ENCODE measurements at places on chromosomes 2 and 18.

DNA sequence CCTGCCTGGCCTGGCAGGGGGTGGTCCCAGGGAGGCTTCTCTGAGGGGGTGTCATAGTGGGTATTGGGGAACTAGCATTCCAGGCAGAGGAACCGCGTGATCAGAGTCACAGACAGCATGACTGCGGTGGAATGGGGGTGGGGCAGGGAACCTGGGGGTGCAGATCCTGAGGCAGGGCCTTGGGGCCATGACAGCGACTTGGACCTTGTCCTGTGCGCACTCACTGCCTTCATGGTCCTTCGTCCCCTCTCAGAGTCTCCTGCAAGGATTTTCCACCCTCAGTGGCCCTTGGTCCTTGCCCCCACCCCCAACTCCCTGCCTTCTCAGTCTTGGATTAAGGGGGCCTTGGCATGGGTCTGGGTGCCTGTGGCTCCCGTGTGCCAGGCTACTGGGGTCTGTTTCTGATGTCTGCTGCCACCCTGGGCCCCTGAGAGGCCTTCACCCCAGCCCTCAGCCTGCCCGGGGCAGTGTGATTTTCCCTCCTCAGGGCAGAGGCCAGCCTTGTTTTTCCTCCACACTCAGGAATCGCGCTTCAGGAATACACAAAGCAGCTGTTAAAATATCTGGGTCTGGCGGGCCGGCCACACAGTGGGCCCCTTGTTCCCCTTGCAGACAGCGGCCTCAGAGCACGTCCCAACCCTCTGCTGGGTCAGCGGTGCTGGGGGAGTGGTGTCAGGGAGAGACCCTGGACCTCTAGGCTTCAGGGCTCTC, 51.6 kb downstream of the GLI2 start:
- no peak for DNase-seq

- DNase-seq, result peak; percentile 81
Measured at GRCh38 chr2:71884303-71885042, 263.2 kb downstream of the CYP26B1 start.

GRCh38 chr2:58449286-58450010, 208.3 kb upstream of the FANCL start:
- DNase-seq, result no peak

DNA sequence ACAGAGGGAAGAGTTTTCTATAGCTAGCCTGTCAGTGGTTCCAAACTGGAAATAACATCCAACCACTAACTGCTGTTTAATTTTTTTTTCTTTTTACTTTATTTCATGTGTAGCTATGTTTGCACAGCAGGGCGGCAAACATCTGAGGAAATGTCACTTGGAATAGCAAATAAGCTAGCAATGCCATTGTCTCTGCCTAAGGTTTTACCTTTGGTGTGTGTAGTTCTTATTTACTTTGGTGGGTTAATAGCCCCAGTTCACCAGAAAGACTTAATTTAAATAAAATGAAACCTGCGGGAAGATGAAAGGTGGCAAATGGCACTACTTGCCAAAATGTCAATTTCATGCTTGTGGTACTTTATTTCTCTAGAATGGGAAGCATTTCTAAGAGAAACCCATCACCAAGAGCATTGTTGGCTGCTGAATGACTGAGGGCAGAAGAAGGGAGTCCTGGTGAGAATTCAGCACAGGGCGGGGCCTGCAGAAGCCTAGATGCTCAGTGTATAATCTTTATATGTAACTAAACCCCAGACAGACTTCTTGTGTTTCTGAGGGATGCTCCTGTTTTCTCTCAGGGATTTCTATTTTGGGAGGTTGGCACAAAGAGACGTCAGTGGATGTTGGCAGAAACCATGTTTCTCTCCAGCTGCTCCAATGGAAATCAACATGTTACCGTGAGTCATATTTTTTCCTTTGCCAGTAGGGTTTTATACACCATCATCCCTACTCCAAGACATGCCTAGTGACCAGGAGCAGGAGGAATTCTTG, 300.4 kb upstream of the NT5C1B start:
- peak; percentile 19 for DNase-seq

DNA sequence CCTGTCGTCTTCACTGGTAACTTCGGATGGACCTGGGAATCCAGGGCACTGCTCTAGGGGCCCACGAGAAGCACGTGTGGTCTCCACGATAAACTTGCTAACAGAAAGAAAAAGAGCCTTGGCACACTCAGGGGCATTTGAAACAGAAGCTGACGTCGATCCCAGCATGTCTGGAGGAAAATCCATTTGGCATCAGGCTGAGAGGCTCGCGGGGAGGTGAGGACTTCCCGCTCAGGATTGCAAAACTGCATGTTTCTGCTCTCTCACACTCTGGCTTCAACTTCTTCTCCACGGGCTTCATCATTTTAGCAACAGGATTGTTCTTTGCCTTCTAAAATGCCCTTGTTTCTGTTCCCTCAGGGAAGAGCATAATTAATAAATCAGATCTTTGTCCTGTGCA, 181.7 kb upstream of the COPS8 start:
- DNase-seq, result no peak

DNA sequence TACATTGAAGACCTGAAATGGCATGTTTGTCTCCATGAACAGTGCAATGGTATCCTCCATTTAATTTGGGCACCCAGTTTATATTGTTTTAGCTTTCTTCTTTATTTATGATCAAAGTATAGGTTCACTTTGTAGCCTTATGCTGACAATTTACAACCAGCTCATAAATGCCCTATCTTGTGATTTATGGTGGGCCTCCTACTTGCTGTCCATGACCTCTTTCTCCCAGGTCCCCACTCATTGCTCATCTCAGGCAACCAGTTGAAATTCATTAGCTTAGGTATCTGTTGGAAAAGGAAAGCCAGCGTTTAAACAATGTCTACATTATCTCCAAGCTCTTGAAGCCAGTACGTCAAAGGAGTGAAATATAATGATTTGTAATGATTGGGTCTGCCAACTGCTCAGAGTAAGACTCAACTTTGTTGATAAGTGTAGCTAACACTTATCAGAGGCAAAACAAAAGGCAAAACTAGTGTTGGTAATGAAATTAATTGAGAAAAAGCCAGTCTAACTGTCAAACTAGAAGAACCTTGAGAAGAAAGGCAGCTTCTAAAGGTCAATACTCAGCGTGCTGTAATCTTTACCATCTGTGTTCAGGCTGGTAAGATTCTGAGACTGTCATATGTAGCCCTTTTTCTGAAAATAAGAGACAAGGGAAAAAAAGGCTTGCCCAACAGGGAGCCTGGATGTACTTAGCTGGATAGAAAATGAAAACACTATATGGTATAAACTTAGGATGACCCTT, 695.9 kb downstream of the EPHA4 start:
- DNase-seq, result no peak

DNA sequence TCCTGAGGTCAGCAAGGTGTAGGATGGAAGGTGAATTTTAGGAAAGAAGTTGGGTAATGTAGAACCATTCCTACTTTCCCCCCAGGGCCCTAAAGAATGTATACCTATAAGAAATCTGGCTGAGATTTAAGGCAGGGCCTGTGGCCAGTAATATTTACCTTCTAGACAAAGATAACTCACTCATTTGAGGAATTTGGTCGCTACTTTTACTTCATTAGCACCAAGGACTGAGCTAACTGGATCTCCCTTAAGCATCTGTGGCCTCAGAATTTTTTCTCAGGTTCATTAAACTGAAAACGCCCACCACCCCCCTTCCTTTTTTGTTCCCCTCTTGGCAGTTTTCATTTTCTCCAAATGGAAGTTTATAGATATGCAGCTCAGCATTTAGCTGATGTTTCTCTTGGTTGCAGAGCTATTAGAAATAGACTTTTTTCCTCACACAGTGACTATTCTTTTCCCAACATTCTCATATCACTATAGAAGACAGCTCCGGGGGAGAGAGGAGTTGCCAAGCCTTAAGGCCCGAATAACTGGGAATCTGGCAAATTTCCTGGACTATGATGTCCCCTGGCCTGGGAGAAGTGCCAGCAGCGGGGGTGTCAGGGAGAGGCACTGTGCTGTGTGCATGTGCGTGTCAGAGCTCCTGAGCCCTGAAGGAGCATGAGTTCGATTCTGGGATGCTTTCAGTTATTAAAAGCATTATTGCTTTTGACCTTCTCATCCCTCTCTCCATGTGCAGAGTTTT, 310.9 kb downstream of the PRKCE start:
- peak; percentile 95 for DNase-seq

GRCh38 chr2:56130463-56131070, 53.2 kb upstream of the CCDC85A start:
- peak; percentile 61 for DNase-seq

- DNase-seq, result no peak
Measured at GRCh38 chr2:16318051-16318450, 347.6 kb downstream of the CYRIA start.

GRCh38 chr2:30159766-30160165, 13.0 kb downstream of the YPEL5 start:
- no peak for DNase-seq

DNA sequence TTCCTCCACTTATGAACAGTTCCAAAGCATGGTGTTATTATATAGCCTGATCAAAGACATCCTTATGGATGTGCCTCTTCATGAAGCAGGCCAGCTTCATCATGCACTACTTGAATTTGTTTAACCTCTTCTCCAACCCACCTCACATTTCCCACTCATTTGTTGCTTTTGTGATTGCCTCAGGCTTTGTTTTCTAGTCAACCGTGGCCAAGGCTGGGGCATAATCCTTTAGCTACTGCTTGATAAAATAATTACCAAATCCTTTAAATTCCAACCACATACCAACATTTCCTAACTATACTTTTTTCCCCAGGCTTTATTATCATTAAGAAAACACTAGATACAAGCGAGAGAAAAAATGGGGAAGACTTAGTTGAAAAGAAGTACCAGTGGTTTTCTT, 39.6 kb upstream of the SCN1A start:
- DNase-seq, result peak; percentile 82

Measured in EH (cell line).